Stimulated activated CD8-positive, alpha-beta memory T cell treated with anti-CD3 and anti-CD28 coated beads, Interleukin-2, amount 100 ng/mL, for 1 hour (primary cell): ENCODE measurements at places on chromosomes 5 and 9.

DNA sequence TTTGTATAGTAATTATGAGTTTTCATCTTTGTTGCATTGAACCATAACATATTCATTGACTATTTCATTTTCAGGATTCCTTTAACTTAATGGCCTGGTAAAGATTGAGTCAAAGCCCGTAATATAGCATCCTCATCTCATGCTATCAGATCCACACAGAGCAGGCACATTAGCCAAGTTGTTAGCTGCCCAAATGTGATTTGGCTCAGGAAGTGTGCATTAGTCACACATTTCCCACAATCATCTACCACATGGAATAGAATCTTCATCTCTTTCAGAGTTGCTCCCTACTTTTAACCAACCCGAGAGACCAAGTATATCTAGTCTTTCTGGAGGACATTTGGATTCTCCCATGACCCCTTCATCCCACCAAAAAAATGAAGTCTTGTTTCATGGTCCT is 481.0 kb upstream of the PTGER4 start:
- no peak for DNase-seq

DNA sequence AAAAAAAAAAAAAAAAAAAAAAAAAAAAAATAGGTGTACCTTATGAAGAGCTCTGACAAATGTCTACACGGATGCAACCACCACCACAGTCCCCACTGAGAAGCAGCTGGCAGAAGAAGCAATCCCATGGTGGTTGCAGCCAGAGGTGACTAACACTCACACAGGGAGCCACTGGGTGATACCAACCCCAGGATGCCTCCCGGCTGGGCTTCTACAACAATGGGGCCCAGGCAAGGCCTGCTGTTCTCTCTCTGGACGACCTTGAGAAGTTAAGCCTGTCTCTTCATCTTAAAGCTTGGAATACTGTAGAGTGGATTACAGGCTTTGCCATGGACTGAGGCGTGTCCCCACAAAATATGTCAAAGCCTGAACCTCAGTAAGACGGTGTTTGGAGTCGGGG is 104.1 kb downstream of the ROR2 start:
- no peak for DNase-seq

DNA sequence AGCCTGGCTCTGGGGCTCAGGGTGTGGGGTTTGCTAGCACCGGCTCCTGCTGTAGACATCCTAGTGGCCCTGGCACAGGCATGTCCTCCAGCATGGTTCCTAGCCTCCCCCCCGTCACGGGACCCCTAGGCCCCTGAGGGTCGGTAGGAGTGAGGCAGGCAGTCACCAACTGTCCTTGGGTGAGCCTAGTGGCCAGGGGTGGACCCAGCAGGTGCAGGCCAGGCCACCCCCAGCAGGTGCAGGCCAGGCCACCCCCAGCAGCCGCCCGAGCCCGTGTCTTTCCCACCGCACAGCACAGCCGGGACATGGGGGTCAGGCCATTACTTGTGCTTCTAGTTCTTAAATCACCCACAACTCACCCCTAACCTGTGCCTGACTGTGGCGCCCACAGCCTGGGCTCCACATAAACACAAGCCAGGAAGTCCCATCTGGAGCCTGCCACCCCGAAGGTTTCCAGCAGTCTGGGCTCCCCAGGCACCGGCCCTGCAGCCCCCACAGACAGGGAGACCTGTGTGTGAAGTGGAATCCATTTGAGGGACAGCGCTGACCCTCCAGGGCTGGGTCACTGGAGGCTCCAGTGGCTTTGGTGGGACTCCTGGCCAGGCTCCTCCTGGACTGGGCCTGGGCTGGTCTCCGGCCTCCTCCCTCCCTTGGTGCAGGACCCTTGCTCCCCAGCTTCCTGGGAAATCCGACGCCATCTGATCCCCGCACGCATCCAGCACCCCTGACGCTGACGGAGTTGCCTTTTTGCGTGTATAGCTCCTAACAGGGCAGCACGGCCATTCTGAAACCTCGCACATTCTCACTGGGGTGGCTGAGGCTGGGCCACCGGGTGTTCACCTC is 114.1 kb upstream of the LPCAT1 start:
- no peak for DNase-seq

DNA sequence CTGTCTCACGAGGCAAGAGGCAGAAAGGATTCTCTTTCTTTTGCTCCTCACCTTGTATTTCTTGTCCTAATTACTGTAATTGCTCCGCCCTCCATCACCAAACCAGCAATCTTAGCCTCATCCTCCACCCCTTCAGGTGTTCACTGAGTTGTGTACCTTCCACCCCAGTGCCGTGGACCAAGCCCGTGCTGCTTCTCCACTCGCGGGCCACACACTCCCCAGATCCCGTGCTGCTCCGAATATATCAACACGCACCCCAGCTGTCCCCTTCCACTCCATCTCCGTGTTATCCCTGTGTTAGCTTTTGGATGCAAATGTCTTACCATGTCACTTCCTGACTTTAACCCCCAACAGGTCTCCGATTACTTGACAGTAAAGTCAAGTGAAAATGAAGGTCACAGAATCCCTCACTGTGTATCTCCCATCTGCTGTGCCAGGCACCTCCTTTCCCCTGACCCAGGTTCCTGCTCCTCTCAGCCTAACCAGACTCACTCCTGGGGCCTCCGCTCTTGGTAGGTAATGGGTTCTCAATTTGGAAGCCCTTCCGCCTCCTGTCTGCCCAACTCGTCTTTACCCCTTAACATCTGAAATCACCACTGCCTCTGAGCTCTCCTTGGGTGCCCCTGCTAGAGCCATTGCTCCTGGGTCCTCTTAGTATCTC is 320.2 kb downstream of the MED10 start:
- DNase-seq: no peak

GRCh38 chr5:36751886-36752285 is 124.7 kb upstream of the NIPBL start:
- DNase-seq: no peak
